A673 (cell line): ENCODE measurements at places on chromosomes 13 and 19. TPM values are rescaled to one million over a fixed set of nuclear protein-coding genes. Genes with fewer than 3 reads are reported as not detected.

MYO16 gene
- 0.49 and 0.50 TPM in 2 replicates for total RNA-seq

TUBA3C gene
- not detected in 2 replicates for total RNA-seq

NCR1 gene
- not detected in 2 replicates for total RNA-seq

PBX4 gene
- 3.1 and 4.6 TPM in 2 replicates for total RNA-seq

MTMR6 gene
- total RNA-seq = 27.3 and 28.9 TPM in 2 replicates

PEG3 gene
- 282 and 353 TPM in 2 replicates for total RNA-seq

DNA sequence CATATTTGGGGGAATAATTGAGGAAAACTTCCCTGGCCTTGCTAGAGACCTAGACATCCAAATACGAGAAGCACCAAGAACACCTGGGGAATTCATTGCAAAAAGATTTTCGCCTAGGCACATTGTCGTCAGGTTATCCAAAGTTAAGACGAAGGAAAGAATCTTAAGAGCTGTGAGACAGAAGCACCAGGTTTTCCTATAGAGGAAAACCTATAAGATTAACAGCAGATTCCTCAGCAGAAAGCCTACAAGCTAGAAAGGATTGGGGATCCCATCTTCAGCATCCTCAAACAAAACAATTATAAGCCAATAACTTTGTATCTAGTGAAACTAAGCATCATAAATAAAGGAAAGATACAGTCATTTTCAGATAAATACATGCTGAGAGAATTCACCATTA, 114.9 kb downstream of the PIBF1 start:
- H3K27ac ChIP-seq = no peak overlapping the region
- no peak for DNase-seq
- peaks cover 17% of the 10 kb centered on the region for H3K36me3 ChIP-seq
- no peaks in the 10 kb centered on the region for H3K4me1 ChIP-seq
- H3K4me3 ChIP-seq = no peak overlapping the region

GRCh38 chr13:113238536-113238935, 29.1 kb downstream of the CUL4A start:
- no peaks in the 10 kb centered on the region for H3K4me1 ChIP-seq
- H3K27ac ChIP-seq = no peak overlapping the region
- no peak for DNase-seq
- no peak overlapping the region for H3K4me3 ChIP-seq

- no peaks in the 10 kb centered on the region for H3K36me3 ChIP-seq
- no peak for DNase-seq
- H3K4me1 ChIP-seq = no peaks in the 10 kb centered on the region
- H3K27ac ChIP-seq = no peak overlapping the region
- H3K27me3 ChIP-seq = no peaks in the 10 kb centered on the region
- H3K4me3 ChIP-seq = no peak overlapping the region
These were observed 625.2 kb upstream of the PCDH20 start for GRCh38 chr13:62040806-62041205.

GRCh38 chr19:31387717-31388301, 38.6 kb upstream of the TSHZ3 start:
- no peaks in the 10 kb centered on the region for H3K27me3 ChIP-seq
- H3K36me3 ChIP-seq = no peaks in the 10 kb centered on the region
- DNase-seq = no peak
- H3K4me3 ChIP-seq = no peak overlapping the region
- H3K27ac ChIP-seq = no peak overlapping the region
- no peaks in the 10 kb centered on the region for H3K4me1 ChIP-seq

DNA sequence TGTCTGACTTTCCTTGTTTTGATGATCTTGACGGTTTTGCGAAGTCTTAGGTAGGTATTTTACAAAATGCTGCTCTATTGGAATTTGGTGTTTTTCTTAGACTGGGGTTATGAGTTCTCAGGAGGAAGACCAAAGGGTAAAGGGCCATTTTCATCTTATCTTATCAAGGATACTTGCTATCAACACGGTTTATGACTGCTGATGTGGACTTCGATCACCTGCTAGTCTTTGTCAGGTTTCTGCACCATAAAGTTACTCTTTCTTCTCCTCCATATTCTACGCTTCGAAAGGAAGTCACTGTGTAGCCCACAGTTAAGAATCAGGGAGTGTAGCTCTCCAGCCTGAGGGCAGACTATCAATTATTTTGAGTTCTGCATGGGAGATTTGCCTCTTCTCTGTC, 7.4 kb upstream of the CEBPG start:
- no peaks in the 10 kb centered on the region for H3K36me3 ChIP-seq
- no peak overlapping the region for H3K4me3 ChIP-seq
- H3K27me3 ChIP-seq = no peaks in the 10 kb centered on the region
- H3K27ac ChIP-seq = no peak overlapping the region
- H3K4me1 ChIP-seq = no peaks in the 10 kb centered on the region

GRCh38 chr13:65724226-65724625, 1505.9 kb downstream of the PCDH9 start:
- H3K27me3 ChIP-seq = no peaks in the 10 kb centered on the region
- H3K4me3 ChIP-seq = no peak overlapping the region
- H3K4me1 ChIP-seq = no peaks in the 10 kb centered on the region

GRCh38 chr19:55028757-55029156, 9.3 kb downstream of the GP6 start:
- peak overlapping the region; percentile 30 for H3K27ac ChIP-seq
- no peaks in the 10 kb centered on the region for H3K36me3 ChIP-seq
- no peak for DNase-seq
- H3K4me1 ChIP-seq = peaks cover 5% of the 10 kb centered on the region
- H3K4me3 ChIP-seq = no peak overlapping the region

DNA sequence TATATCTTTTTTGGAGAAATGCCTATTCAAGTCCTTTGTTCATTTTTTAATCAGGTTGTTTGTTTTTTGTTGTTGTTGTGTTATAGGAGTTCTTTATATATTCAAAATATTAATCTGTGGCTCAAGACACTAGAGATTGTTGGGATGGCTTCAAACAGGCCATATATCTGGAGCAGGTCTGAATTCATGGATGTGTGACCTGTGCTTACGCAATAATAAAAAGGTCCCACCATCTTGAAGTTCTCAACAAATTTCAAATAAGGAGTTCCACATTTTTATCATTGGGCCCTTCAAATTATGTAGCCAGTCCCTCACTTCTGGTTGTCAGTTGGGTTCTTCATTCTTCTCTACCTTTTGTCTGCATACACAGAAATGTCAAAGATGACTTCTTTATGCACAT, 17.7 kb upstream of the NUDT15 start:
- no peak overlapping the region for H3K4me3 ChIP-seq
- DNase-seq = no peak
- H3K36me3 ChIP-seq = no peaks in the 10 kb centered on the region
- H3K4me1 ChIP-seq = no peaks in the 10 kb centered on the region
- H3K27ac ChIP-seq = no peak overlapping the region

DNA sequence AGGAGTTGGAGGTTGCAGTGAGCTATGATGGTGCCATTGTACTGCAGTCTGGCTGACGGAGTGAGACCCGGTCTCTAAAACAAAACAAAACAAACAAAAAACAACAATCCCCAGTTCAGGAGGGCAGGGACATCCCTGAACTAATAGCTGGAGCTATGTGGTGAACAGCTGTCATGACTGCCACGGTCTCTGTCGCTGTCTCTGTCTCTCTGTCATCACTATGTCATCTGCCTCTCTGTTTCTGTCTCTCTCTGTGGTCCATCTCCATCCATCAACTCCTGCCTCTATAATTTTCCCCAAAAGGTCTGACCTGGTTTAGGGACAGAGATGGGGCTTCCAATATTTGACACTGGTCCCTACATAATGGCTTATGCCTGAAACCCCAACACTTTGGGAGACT, 7.4 kb downstream of the ITPKC start:
- no peaks in the 10 kb centered on the region for H3K27me3 ChIP-seq
- peaks cover 6% of the 10 kb centered on the region for H3K4me1 ChIP-seq
- no peak for DNase-seq
- H3K36me3 ChIP-seq = peaks cover 5% of the 10 kb centered on the region

- peaks cover 82% of the 10 kb centered on the region for H3K4me1 ChIP-seq
- H3K36me3 ChIP-seq = no peaks in the 10 kb centered on the region
- DNase-seq = no peak
- H3K4me3 ChIP-seq = no peak overlapping the region
- H3K27me3 ChIP-seq = no peaks in the 10 kb centered on the region
These were observed 6.6 kb downstream of the STARD13 start for GRCh38 chr13:33278913-33279312.
